ENCODE measurements at places on chromosomes 1 and 21. TPM values are rescaled to one million over a fixed set of nuclear protein-coding genes. Genes with fewer than 3 reads are reported as not detected.

The GNL2 gene
- total RNA-seq: 38.9 TPM

The C1QA gene
- not detected for total RNA-seq

The CYP4X1 gene
- 0.23 TPM for total RNA-seq

The HFM1 gene
- total RNA-seq: 2.5 TPM

The ZNF648 gene
- not detected for total RNA-seq

The CD244 gene
- total RNA-seq: 0.31 TPM

The ERRFI1 gene
- total RNA-seq: 16.5 TPM

The LYSMD1 gene
- total RNA-seq: 7.5 TPM

The SELENON gene
- total RNA-seq: 284 TPM

The NBPF10 gene
- total RNA-seq: 0.26 TPM

The C1QC gene
- not detected for total RNA-seq

The MR1 gene
- 0.67 TPM for total RNA-seq

The KIAA1614 gene
- total RNA-seq: 2.6 TPM

The SMPDL3B gene
- 3.3 TPM for total RNA-seq

The GUK1 gene
- total RNA-seq: 280 TPM

The ADSS2 gene
- 35.4 TPM for total RNA-seq

The IFNAR1 gene
- 34.8 TPM for total RNA-seq

The F13B gene
- total RNA-seq: not detected

The SPATA45 gene
- 0.82 TPM for total RNA-seq

The OTUD7B gene
- total RNA-seq: 20.4 TPM

The DYRK3 gene
- total RNA-seq: 3.2 TPM

The ELAPOR1 gene
- total RNA-seq: 0.26 TPM

The TTC39A gene
- 0.95 TPM for total RNA-seq

The ADORA1 gene
- total RNA-seq: 16.3 TPM

The CAMK2N1 gene
- total RNA-seq: 0.28 TPM

The AK5 gene
- not detected for total RNA-seq

The ZMPSTE24 gene
- total RNA-seq: 32.9 TPM

The KCNK2 gene
- total RNA-seq: not detected

The RSPH1 gene
- total RNA-seq: 0.82 TPM

The ATP1A4 gene
- total RNA-seq: not detected

The ADORA3 gene
- total RNA-seq: 0.13 TPM

The OR2T29 gene
- not detected for total RNA-seq

The MFSD2A gene
- total RNA-seq: 1.6 TPM

The COL11A1 gene
- 9.2 TPM for total RNA-seq

The PLCH2 gene
- total RNA-seq: not detected

The GLMP gene
- 97.2 TPM for total RNA-seq

The FALEC gene
- 1.2 TPM for total RNA-seq

The RORC gene
- total RNA-seq: 1.0 TPM

The OPTC gene
- total RNA-seq: 0.36 TPM

The TNFRSF18 gene
- not detected for total RNA-seq

The ADAMTS1 gene
- total RNA-seq: 67.5 TPM

The FAM163A gene
- not detected for total RNA-seq
